Mesothelial cell of epicardium (in vitro differentiated cells): ENCODE measurements at places on chromosomes 13 and 19.

DNA sequence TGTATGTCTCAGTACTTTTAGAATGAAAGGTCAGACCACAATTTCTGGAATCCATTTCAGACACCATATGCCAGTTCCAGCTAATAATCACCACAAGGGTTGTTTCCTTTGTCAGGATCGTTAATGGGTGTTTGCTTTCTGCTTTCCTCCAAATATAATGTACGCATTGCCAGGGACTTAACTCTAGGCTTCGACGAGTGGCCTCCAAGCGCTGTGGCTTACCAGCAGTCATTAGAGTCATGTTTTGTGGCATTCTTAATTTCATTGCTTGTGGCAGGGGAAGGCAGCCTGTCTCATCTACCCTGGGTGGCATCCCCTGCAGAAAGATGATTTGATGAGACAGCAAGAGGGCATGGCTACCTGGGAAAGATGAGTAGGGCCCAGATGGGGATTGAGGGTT, 22.5 kb downstream of the SAFB start:
- no peak for DNase-seq

- DNase-seq = no peak
Observed at GRCh38 chr13:43543331-43543730, 243.4 kb downstream of the ENOX1 start.

DNA sequence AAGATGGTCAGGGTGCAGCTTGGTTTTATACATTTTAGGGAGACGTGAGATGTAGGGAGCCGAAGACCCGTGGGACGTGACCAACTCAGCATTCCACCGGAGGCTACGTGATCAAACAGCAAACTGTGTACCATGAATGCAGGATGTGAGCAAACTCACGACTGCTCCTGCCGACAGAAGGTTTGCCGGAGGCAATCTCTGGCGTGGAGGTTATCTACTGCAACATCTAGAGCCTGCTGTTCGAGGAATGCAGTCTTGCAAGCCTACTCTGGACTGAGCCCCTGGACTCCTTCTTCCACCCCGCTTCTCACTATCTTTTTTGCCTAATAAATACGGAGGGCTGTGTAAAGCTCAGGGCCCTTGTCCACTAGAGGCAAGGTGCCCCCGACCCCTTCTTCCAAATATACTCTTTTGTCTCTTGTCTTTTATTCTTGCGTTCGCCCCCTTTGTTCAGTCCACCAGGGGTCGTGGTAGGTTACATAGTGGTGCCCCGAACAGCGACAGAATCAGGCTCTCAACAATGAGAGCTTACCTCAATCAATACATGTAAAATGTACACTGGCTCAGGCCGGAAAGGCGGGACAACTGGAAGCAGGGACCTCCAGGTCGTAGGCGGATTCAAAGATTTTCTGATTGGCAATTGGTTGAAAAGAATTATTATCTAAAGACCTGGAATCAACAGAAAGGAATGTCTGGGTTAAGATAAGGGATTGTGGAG, 8.9 kb upstream of the OR1I1 start:
- no peak for DNase-seq

DNA sequence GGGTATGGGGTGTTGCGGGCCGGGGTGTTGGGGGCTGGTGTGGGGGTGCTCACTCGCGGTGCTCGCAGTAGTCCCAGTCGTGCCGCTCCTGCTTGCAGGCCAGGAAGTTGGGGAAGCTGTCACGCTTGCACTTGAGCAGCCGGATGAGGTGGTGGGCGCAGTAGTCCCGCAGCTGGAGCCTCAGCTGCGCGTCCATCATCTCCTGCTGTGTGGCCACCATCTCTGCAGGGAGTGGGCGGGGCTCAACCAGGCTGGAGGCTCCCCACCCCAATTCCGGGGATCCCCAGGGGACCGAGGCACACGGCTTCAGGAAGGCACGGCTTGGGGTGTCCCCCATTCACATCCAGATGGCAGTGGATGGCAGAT, 5.2 kb downstream of the NDUFB7 start:
- no peak for DNase-seq

- DNase-seq = no peak
Observed at GRCh38 chr13:48576448-48577010, 43.6 kb upstream of the RCBTB2 start.

- DNase-seq = no peak
Observed at GRCh38 chr13:101989798-101990350, 412.0 kb downstream of the FGF14 start.

DNA sequence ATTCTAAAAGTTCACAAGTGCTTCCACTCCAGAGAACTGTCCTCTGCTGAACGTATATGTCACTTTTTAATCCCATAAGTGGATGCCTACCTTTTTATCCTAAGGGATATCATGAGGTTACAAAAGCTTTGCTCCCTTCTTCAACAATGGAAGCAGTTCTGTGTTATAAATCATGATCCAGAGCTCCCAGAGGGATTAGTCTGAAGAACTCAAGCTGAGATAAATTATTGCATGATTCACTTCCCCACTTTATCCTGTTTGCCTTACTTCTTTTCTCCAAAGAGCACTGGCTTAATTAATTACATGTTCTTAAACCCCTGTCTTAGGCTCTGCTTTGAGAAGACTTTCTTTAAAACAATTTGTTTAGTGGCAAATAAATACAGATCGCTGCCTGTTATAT, 246.7 kb downstream of the PCDH17 start:
- DNase-seq = no peak
